ENCODE measurements at places on chromosomes 5 and 9.

GRCh38 chr9:95455714-95456113 is 61.1 kb downstream of the PTCH1 start:
- DNase-seq = no peak

GRCh38 chr9:14316602-14317300 is 2.8 kb upstream of the NFIB start:
- no peak for DNase-seq

GRCh38 chr5:54108136-54108535 is 202.2 kb downstream of the ARL15 start:
- DNase-seq = no peak

GRCh38 chr9:15231788-15232635 is 75.0 kb downstream of the TTC39B start:
- DNase-seq = no peak

- DNase-seq = no peak
Measured at GRCh38 chr9:13140843-13141592, 138.5 kb downstream of the MPDZ start.

DNA sequence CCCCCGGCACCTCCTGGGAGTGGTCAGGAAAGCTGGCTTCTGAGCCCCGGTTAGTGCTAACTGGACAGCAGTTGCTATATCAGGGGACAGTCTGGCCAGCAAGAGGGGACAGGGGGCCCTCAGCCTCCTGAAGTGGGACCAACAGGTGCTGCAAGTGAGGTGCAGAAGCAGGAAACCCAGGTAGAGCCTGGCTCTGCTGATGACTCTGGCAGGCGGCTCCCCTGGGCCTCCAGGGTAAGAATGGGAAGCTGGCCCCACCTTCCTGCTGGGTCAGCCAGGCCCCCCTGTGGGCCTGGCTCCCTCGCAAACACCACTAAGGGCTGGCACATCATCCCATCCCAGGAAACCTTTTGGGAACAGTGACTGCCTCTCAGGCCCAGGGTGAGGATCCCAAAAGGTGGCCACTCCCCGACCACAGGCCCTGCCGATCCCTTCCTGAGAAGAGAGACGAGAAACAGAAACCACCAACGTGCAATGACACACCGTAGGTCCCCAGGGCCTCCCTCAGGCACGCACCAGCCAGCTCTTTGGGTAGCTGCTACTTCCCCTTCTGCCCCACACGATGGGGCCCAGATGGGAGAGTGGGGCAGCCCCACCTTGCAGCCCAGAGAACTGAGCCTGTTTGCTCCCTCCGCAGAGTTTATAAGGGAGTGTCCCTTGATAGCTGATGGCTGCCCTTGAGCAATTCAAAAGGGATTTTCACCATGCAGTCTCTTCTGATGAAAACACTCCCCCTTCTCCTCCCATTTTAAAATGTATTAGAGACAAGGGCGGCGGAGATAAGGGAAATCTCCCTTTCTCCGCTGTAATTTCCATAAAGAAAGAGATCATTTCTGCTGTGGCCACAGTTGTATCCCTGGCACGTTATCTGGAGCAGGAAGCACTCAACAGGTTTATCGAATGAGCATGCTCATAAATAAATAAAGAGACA is 76.8 kb downstream of the STK10 start:
- DNase-seq = peak; percentile 69

DNA sequence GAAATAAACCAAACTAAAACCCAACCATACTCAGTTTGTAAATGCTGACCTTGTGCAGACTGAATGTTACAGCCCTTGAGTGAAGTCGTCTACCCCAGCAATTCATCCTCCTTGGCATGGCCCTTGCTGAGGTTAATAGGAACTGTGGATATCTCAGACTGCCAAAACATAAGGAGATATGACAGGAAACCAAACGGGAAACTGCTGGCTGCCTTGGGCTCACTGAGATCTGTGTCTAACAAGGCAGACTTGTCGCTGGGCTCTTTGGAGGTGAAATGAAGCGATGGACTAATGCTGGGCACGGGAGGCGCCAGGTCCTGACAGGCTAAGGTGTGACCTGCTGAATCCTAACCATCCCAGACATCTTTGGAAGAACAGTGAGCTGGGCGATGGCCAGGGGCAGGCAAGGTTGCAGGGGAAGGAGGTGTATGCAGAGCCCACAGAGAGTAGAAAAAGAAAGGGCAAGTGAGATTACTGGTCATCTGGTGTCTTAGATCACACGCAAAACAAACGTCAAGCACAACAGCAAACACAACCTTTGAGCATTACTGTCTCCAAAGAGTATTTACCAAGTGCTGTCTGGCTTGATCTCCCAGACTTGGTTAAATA is 44.6 kb upstream of the ALDH1A1 start:
- DNase-seq = no peak

- DNase-seq = no peak
Measured at GRCh38 chr9:84068872-84069271, 88.3 kb downstream of the RMI1 start.

DNA sequence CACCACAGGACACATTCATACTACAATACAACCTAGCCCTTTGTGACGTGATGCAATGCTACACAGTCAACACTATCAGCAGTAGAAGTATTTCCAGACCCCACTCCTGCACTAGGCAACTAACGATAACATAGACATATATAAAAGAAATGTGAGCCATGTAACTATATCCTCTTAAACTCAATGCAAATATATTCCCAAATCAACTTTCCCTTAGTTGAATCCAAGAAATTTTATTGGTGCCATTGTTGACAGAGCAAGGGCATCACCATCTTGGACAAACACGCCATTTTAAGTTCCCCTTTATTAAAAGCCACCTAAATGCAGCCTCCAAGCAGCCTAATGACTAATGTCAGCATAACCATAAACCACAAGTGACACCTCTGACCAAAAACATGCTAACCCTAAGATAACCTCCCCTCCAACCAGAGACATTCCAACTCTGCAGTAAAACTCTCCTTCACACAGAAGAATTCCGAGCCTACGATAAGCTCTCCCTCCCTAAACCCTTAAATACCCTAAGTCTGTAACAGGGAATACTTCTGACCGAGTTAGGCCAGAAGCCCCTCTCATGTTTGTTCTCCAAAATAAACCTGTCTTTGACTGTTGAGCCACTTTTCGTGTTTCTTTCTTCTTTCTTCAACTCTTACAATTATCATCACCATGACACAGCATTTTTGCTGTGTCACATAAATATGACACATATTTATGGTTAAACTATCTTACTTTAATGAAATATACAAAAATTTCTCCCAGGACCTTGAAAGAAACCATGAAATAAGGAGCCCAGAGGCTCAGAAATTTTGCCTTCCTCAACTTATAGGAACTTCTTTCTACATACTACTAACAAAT is 1497.8 kb downstream of the EFNA5 start:
- DNase-seq = no peak

GRCh38 chr9:136728548-136729123 is 14.1 kb downstream of the LCN10 start:
- DNase-seq = peak; percentile 67

DNA sequence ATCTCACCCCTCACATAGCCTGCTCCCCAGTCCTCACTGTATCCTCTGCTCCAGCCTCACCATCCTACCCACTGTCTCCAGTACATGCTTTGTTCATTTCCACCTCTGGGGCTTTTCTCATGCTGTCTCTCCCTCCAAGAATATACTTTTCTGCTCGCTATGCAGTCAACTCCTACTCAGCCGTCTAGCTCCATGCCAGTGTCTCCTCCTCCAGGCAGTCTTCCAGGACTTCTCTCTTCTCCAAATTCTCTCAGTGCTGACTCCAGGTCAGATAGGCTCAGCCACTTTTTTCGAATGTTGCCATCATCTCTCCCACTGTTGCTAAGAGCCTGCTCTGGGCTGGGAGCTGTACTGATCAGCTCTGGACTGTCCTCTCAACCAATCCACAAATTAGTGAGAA is 8.0 kb upstream of the DAB2IP start:
- no peak for DNase-seq

DNA sequence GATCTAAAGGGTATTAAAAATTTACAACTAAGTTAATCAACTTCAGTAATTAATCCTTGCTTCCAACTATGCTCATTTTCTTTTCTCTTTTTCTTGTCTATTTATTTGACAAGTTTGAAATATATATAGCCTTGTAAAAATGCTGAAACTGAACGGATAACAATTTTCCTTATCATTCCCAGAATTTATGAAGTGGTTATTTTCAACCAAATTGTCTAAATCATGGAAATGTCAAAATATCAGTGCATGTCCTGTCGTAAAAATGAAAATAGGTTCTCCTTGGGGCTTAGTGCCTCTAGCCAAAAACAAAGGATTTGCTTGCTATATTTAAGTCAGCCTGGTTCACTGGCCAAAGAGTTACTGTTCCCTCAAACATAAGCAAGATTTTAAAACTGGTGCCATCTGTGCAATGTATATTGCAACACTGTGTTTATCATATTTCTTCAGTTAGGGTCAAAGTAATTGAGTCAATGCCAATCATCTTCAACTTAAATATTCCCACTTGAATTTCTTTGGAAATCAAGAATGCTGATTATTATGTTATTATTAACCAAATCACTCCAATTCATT is 798.3 kb downstream of the MAT2B start:
- DNase-seq = no peak

GRCh38 chr5:44568519-44568918 is 179.3 kb upstream of the FGF10 start:
- no peak for DNase-seq

GRCh38 chr5:657570-657969 is 35.6 kb downstream of the TPPP start:
- peak; percentile 36 for DNase-seq

GRCh38 chr9:121182101-121182836 is 19.4 kb downstream of the RAB14 start:
- DNase-seq = no peak

GRCh38 chr5:138316355-138316754 is 15.2 kb downstream of the CDC25C start:
- no peak for DNase-seq

GRCh38 chr5:97840643-97841042 is 657.6 kb upstream of the RIOK2 start:
- no peak for DNase-seq

DNA sequence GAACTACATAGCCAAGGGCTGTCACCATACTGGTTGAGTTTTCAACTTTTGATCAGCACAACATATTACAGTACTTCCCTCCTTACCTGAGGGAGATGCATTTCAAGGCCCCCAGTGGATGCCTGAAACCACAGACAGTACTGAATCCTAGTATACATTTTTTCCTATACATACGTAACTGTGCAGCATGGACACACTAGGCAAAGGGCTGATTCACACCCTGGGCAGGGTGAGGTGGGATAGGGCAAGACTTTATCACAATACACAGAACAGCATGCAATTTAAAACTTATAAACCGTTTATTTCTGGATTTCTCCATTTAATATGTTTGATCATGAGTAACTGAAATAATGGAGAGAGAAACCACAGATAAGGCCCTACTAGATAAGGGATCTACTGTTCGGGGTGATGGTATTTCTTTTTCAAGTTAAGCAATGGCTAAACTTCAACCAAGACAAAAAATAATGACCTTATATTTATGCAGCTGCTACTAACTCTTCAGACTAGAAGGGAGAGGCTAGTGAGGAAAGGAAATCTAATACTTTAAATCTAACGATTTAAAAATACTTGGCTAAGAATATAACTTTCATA is 186.9 kb upstream of the GNA14 start:
- DNase-seq = no peak

GRCh38 chr5:671459-672328 is 21.5 kb downstream of the TPPP start:
- peak; percentile 77 for DNase-seq

- no peak for DNase-seq
Measured at GRCh38 chr9:1008216-1008615, 31.8 kb downstream of the DMRT3 start.

GRCh38 chr5:137300411-137301240 is 198.5 kb downstream of the SPOCK1 start:
- DNase-seq = peak; percentile 77

DNA sequence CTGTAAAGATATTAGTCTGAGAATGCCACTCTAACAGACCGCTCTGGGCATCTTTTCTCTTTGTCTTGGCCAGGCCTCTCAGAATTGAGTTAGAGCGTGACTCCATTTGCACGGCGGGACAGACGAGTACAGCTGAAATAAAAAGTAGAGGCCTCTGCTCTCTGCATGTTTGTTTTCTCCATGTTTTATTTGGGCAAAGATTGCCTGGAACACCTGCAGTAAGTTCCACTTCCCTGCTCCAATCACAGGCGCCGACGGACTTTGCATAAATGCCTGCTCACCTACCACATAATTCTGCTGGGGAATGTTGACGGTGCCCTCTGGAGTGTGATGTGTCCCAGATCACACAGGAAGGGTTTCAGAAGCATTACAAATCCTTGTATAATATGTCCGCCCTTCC is 10.6 kb downstream of the SPOCK1 start:
- DNase-seq = no peak

DNA sequence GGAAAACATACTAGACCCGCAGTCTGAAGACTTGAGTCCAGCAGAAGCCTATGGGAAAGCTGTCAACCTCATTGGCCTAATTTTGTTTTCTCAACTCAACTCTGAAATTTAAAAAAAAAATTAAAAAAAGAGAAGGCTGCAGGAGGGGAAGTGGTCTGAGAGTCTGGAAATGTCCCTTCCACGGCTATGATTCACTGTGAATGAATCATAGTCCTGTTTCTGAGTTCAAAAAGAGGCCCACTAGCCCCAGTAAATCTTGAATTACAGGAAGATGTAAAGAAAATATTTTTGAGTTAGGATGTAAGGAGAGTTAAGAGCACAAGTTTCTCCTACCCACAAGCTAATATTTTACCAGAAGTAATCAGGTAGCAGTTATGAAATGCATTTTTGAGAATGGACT is 565.5 kb upstream of the DMAC1 start:
- peak; percentile 2 for DNase-seq

DNA sequence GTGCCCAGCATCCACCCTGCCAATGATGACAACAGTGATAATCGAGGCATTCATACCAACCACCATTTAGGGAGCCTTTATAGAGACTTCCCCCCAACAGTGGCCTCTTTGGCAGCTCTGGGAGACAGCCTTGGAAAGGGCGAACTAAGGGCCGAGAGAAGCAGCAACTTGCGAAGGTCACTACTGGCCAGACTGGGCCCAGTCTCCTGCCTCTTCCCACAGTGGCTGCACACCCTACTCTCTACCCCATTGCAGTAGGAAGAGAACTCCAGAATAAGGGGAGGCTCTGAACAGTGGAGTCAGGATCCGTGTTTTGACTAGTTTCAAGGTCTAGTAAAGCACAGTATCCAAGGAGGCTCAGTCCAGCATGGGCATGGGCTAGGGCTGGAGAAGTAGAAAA is 5.3 kb downstream of the LHX6 start:
- no peak for DNase-seq

DNA sequence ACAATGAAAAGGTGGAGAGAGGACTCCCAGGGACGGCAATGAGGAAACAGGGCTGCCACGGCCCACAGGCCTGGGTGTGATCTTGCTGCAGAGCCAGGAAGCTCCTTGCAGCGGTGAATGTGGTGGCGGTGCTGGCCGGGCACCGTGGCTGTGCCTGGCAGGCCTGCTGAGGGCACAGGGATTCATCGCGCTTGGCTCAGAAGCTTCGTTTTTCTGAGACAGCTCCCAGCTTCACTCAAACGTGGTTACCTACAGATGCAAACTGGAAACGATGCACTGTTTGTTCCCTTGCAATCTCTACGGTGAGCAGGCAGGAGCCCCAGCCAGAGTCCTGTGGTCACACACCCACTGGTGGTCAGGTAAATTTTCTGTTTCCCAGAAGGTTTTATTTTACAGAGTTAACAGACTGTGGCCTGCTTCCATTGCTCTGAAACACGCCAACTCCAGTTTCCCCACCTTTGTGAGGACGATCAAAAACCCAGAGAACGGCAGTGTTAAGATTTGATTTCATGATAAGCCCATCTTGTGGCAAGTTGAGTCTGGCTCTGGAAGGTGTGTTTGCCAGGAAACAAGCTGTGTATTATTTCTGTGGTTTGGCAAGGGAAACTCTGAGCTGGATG is 183.9 kb downstream of the AUH start:
- peak; percentile 43 for DNase-seq

All from AG08395 (cell line).